ENCODE measurements at places on chromosomes 13 and 19. TPM values are rescaled to one million over a fixed set of nuclear protein-coding genes. Genes with fewer than 3 reads are reported as not detected.

The PALM3 gene
- not detected for total RNA-seq

The NLRP5 gene
- not detected for total RNA-seq

The TNFSF9 gene
- total RNA-seq: 12.3 TPM

The IGFL2 gene
- not detected for total RNA-seq

The TECR gene
- total RNA-seq: 55.0 TPM

The ALOX5AP gene
- 96.0 TPM for total RNA-seq

The TNNT1 gene
- total RNA-seq: 7.1 TPM

The AKT1S1 gene
- 23.2 TPM for total RNA-seq

The IL27RA gene
- total RNA-seq: 4.1 TPM

The NBEA gene
- total RNA-seq: 6.1 TPM

The CYP4F8 gene
- not detected for total RNA-seq

The ITGBL1 gene
- 0.21 TPM for total RNA-seq

The KANK2 gene
- total RNA-seq: 42.9 TPM

The ZNF805 gene
- total RNA-seq: 18.7 TPM

The ATP7B gene
- 11.4 TPM for total RNA-seq

The KCNN1 gene
- 4.7 TPM for total RNA-seq

The SLC8A2 gene
- total RNA-seq: not detected

The RASIP1 gene
- 4.8 TPM for total RNA-seq

The LILRA6 gene
- not detected for total RNA-seq

The NAPSA gene
- 1.7 TPM for total RNA-seq

The NRTN gene
- total RNA-seq: 0.14 TPM

The LYPD3 gene
- 0.33 TPM for total RNA-seq

The CGB1 gene
- 15.3 TPM for total RNA-seq

The ZNF573 gene
- 14.1 TPM for total RNA-seq

The RNF225 gene
- total RNA-seq: not detected

The KIR3DL2 gene
- total RNA-seq: not detected

The PLEKHG2 gene
- total RNA-seq: 46.9 TPM

The SMIM24 gene
- 14.7 TPM for total RNA-seq

The KLF5 gene
- total RNA-seq: 26.4 TPM

The CCL25 gene
- not detected for total RNA-seq

The PTGIR gene
- total RNA-seq: 0.48 TPM

The KLK8 gene
- 7.1 TPM for total RNA-seq

The ZNF442 gene
- 0.46 TPM for total RNA-seq

The ZNF99 gene
- under 0.01 TPM for total RNA-seq

The PCDH20 gene
- 0.75 TPM for total RNA-seq

The DAND5 gene
- not detected for total RNA-seq

The PPP5C gene
- total RNA-seq: 83.0 TPM

The ZNF730 gene
- total RNA-seq: 1.8 TPM

The SLC6A16 gene
- 0.17 TPM for total RNA-seq

The ANKLE1 gene
- total RNA-seq: 0.55 TPM

The INAFM1 gene
- total RNA-seq: 3.9 TPM

The SIGLEC5 gene
- not detected for total RNA-seq

The ELSPBP1 gene
- not detected for total RNA-seq

The ATXN8OS gene
- not detected for total RNA-seq

The CNMD gene
- total RNA-seq: 1.4 TPM

The ZSCAN4 gene
- not detected for total RNA-seq

The ZNF569 gene
- total RNA-seq: 5.0 TPM

The ADGRE1 gene
- total RNA-seq: not detected

The DIRAS1 gene
- total RNA-seq: 5.3 TPM

The MTMR6 gene
- total RNA-seq: 25.7 TPM

The ACP7 gene
- total RNA-seq: 0.33 TPM

The DCUN1D2 gene
- 12.9 TPM for total RNA-seq

The WDR88 gene
- not detected for total RNA-seq

Measured in kidney epithelial cell (primary cell).